Renal cortex interstitium (tissue), 15 donors: ENCODE measurements at places on chromosomes 16 and 17. TPM values are rescaled to one million over a fixed set of nuclear protein-coding genes. Genes with fewer than 3 reads are reported as not detected.

CES5A gene
- 0.18 TPM for polyA plus RNA-seq

PDILT gene
- polyA plus RNA-seq, result not detected

DNA sequence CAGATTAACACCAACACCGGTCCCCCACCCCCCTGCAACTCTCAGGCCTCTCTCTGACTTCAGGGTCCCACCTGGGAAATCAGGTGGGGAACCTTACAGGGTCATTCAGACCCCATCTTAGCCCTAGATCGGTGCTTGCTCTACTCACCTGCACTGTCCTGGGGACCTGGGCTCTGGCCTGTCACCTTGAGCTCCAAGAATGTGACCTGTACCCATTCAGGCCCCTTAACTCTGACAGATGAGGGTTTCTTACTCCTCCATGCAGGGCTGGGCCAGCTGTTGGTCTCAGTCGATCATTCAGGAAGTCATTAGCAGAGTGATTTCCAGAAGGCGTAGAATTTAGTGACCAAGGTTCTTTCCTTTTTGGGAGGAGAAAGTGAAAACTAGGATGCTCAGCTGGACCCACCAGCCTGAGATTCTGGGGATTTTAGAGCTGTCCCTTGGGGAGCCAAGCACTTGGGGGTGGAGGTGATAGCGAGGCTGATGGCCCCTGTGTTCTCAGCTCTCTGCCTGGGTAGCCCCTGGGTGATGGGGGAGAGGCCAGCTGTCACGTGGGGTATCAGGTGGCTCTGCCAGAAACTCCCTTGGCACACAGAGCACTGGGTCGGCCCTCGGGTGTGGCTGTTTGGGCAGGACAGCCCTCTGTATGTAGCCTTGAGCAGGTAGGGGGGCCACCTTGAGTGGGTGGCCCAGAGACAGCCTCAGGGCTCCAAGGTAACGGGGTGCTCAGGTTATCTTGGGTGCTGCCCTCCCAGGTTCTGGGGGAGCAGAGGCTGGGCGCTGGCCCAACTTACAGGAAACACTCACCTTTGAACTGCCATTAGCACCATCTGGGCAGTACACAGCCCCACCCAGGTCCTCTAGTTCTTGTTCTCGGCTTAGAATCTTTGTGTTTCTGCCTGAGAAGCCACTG, 724 bp downstream of the MVP start:
- DNase-seq, result no peak

KRT24 gene
- not detected for polyA plus RNA-seq

- DNase-seq, result no peak
These were observed 7.1 kb downstream of the ERBB2 start for GRCh38 chr17:39706921-39707337.

C17orf100 gene
- 10.3 TPM for polyA plus RNA-seq

NME1 gene
- 71.0 TPM for polyA plus RNA-seq

- no peak for DNase-seq
These were observed 5.9 kb upstream of the PIRT start for GRCh38 chr17:10843811-10844210.

CCL2 gene
- polyA plus RNA-seq, result 16.4 TPM

TP53TG3F gene
- polyA plus RNA-seq, result not detected

ACAP1 gene
- polyA plus RNA-seq, result 7.6 TPM

- DNase-seq, result no peak
These were observed 12.8 kb upstream of the TNS4 start for GRCh38 chr17:40514013-40514875.
